T-helper 1 cell (primary cell): ENCODE measurements at places on chromosomes 6 and 20.

DNA sequence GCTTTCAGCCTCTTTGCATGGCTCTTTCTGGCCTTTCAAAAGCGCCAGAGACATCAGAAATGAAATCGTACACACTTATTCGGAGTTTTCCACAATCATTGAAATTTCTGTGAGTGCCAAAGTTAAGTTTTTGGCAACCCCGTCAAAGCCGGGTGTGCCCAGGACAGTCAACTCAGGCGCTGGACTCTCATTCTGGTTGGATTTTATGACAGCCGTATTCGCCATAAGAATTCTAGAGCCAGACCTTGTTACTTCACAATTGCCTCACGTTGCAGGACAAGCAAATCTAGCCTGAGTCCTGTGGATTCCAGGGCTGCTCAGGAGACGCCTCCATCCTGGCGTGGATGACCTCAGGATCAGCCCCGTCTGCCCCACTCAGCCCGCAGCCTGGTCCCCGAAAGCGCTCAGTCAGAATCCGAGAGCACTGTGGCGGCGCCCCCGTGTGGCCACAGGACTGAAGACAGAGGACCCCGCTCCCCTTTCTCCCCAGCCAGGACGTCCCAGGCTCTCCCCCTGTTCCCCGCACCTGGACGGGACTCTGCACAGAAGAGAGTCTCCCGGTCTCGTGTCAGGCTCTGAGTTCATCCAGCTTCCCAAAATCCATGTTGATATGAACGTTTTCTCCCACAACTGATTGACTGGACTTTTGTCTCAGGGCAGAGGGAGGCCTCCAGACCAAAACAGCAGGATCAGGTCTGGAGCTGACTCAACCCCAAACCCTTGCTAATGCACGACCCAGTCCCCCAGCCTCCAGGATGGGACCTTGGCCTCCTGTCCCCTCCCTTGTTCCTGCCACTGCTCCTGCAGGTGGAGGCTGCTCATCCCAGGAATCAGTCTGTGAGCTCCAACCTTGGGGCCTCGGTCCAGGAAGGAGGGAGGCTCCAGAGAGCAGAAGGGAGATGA, 38.2 kb downstream of the MICA start:
- DNase-seq = peak; percentile 67

GRCh38 chr6:11634948-11635347, 97.4 kb downstream of the TMEM170B start:
- no peak for DNase-seq

GRCh38 chr20:13525225-13525940, 113.3 kb downstream of the TASP1 start:
- no peak for DNase-seq

DNA sequence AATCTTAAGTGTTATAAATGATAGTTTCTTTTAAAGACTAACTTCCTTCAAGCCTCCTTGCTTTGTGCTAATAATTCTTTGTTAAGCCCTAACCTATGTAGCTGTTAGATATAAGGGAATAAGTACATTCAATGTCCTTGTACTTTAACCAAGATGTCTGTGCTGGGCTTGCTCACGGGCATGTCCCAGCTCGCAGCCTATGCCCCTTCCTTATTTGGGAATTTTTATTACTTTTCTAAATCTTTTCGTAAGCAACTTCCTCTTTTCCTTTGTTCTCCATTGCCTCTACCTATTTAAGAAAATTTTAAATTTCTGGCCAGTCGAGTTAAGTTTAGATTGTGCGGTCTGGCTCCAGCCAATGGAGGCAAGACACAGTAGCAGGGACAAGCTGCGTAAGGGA, 26.0 kb upstream of the CDK19 start:
- no peak for DNase-seq

- DNase-seq = no peak
Observed at GRCh38 chr6:47161176-47161687, 119.1 kb upstream of the ADGRF1 start.

- no peak for DNase-seq
Observed at GRCh38 chr20:42005211-42005610, 387.0 kb upstream of the CHD6 start.

DNA sequence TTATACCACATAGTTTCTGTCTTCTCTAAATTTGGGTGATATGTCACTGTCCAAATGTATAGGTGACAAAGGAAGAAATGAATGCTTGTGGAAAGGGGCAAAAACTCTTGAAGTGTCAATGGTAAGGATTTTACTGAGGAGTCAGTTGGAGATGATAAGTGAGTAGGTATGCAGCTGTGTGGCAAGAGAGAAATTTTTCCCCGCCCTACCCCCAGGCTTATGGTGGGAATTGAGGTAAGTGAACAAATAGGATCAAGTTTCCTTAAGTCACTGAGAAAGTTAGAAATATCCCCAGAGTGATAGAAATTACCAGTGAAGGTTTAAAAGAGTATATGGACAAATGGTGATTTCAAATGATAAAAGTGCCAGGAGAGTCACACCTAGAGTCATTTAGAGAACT, 11.8 kb downstream of the DSE start:
- DNase-seq = no peak
